ENCODE measurements at places on chromosomes 4 and X.

- peak; percentile 8 for DNase-seq
Measured at GRCh38 chr4:99855678-99856077, 38.5 kb downstream of the LAMTOR3 start.

- DNase-seq = no peak
Measured at GRCh38 chr4:3531318-3531878, 824 bp downstream of the LRPAP1 start.

DNA sequence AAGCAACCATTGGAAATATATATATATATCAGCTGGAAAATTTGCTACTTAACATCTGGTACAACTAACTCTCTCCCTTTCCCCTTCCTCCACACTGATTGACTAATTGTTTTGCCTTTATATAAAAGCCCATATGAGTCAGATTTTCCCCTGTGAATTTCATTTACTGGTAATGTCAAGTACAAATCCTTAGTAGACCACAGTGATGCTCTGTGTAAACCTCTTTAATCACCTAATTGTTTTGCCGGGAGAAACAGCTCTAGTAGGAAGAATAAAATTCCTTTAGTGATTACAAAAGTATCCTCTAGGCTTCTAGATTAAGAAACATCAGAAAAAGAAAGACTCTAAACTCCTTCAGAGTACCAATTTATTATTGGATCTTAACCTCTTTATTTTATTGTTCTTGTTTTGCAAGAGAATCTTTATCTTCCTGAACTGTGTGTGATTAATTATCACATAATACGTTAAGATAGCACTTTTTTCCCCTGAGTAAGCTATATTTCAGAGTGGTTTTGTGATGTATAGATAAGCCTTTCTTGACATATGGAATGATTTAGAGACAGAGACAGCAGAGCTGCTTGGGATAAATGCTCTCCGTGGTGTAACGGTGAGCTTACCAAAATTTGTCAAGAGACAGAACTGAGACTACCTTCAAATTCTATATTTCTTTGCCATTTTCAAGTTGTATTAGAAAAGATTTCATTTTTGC is 1606.4 kb upstream of the TENM3 start:
- DNase-seq = no peak

GRCh38 chr4:26268246-26268645 is 52.6 kb upstream of the RBPJ start:
- DNase-seq = no peak

- DNase-seq = no peak
Measured at GRCh38 chr4:78518561-78518960, 33.0 kb upstream of the ANXA3 start.

DNA sequence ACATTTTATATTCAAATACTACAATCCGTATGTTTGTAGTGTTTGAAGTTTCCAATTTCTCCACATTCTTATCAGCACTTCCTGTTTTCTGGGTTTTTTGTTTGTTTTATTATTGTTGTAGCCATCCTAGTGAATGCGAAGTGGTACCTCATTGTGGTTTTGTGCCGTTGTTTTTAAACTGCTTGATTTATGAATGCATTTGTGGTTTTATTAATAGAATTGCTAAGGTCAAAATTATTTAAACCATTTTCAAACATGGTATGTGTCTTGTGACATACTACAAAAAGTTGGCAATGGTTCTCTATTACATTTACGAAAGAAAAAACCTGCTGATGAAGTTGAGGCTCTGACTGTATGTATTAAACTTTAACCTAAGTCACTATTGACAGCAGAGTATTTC is 780.0 kb upstream of the MAGEB2 start:
- DNase-seq = no peak

- no peak for DNase-seq
Measured at GRCh38 chrX:96703816-96704215, 19.2 kb downstream of the DIAPH2 start.

GRCh38 chr4:57374866-57375595 is 264.8 kb upstream of the IGFBP7 start:
- no peak for DNase-seq

DNA sequence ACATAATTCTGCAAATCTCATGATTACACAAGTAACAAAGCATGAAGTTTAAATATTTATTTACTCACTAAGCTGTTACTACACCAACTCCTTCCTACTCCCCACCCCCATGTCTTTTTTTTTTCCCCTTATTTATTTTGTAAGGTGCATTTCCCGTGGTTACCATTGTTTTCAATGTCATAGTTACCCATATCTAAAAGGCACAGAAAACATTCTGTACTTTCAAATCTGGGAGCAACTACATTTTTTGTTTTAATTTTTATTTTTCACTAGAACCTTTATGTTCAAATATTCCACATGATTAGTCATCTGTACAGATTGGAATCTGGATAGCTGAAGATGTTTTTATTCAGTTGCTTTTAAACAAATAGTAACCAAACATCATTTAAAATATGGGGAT is 62.8 kb downstream of the PPP3CA start:
- no peak for DNase-seq

- no peak for DNase-seq
Measured at GRCh38 chr4:154073107-154073822, 284.4 kb upstream of the SFRP2 start.

- DNase-seq = no peak
Measured at GRCh38 chr4:2671267-2671895, 84.8 kb downstream of the TNIP2 start.

DNA sequence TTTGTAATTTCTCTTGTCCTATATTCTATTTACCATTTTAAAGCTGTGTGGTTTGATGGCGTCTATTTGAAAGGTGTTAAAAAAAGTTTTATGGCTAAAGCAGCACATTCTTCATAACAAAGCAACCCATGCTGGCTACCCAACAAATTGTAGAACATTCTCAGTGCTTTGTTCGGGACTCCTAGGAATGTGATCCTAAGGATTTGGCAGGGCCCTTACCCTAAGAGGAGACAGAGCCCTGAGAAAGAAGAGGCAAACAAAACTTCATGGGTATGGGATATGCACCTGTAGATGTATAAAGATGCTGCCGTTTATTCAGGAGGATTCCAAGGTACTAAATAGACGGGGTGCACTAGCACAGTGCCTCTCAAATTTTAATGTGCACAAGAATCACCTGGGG is 370.8 kb upstream of the DIPK2B start:
- DNase-seq = no peak

DNA sequence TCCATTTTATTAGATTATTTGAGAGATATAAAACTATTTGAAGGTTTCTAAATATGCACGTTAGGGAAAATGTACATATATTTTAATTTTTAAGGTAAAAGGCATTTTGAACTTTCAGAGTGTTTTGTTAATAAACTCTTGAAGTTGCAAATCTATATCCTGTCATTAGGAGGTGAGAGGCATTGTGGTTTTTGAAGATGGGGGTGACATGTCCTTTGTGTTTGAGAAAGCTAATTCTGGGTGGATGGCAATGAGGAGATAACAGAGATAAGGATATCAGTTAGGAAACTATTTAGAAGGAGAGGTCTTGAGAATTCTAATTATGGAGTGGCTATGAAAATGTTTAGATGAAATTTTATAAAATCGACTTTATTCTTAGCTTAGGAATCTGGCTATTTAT is 6.1 kb downstream of the STIM2 start:
- DNase-seq = no peak

DNA sequence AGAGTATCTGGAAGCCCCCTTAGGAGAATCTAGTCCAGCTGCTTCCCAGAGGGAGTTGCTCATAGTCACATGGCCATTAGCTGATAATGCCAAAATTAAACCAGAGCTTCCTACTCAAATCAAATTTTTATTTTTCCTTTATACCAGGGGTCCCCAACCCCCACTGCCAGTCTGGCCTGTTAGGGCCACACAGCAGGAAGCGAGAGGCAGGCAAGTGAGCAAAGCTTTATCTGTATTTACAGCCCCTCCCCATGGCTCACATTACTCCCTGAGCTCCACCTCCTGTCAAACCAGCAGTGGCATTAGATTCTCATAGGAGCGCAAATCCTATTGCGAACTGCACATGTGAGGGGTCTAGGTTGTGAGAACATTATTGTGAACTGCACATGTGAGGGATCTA is 19.2 kb upstream of the TNIP3 start:
- DNase-seq = no peak

DNA sequence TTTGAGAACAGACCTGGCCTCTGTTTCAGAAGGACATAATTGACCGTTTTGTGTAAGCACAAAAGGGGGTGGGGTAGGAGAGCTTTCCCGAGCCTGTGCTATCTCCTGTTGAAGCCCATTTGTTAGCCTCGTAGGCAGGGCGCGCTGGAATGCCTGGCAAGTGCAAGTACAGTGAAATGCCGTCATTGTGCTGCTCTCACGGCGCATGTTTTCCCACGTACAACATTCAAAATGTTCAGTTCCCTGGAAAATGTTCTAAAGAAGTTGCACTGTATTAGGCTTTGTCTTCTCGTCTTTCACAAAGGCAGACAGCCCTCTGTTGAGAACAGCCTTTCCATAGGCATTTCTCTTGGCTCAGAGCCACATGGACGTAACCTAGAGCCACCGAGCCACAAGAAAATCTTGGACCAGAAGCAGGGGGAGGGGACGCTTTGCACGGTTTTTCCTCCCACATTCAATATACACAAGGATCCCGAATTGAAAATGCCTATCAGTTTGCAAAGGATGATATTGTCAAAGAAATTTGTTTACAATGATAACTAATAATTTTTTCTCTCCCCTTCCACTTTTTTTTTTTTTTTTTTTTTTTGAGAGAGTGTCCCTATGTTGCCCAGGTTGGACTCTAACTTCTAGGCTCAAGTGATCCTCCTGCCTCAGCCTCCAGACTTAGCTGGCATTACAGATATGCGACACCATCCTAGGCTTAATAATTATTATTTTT is 54.6 kb upstream of the RAPGEF2 start:
- peak; percentile 3 for DNase-seq

GRCh38 chr4:109816894-109817293 is 1.3 kb downstream of the GAR1 start:
- no peak for DNase-seq

GRCh38 chr4:183599690-183600089 is 59.3 kb downstream of the RWDD4 start:
- DNase-seq = no peak

DNA sequence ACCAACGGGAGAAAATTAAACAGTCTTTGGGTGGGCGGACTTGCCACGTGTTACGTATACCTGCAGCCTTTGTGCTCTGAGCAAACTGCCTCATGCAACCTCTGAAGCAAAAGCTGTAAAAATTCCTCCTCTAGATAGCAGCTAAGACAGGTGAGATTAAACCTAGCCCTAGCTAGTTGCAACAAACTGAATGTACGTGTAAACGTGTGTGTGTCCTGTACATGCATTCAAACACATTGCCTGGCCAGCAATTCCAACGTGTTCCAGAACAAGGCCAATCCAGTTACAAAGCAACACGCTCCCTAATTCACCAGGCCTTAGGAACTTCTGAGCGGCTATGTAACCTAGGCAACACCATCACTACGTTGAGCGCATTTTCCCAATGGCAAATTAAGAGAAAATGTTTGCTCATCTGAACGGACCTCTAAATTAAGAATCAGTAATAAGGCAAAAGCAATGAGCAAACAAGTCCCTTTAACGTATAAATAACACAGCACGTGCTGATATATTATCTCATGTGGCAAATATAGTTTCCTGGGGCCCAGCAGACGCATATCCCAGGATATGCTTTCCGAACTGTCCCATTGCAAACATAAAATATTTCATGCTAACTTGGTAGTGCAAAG is 792 bp downstream of the PPID start:
- no peak for DNase-seq

DNA sequence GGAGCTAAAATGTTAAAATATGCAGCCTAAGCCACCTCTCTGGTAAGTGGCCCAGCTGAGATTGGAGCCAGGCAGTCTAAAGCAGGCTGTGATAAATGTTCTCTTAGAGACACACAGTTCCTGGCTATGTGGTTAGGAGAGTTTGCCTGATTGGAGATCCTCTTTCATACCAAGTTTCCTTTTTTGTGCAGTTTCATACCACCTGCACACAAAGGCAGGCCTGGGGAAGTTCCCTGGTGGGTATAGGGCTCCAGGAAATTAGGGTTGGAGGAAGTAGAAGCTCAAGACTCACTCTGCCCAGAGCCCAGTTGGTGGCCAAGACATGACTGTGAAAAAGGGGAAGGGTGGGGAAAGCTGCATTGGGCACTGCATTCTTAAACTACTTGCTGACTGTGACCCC is 16.9 kb downstream of the CYBB start:
- DNase-seq = no peak

- peak; percentile 8 for DNase-seq
Measured at GRCh38 chrX:72131317-72132294, at the start of gene RTL5. Gene RTL5 (minus strand): TSS chrX:72131915.

GRCh38 chr4:123114915-123115756 is 192.7 kb upstream of the NUDT6 start:
- no peak for DNase-seq

DNA sequence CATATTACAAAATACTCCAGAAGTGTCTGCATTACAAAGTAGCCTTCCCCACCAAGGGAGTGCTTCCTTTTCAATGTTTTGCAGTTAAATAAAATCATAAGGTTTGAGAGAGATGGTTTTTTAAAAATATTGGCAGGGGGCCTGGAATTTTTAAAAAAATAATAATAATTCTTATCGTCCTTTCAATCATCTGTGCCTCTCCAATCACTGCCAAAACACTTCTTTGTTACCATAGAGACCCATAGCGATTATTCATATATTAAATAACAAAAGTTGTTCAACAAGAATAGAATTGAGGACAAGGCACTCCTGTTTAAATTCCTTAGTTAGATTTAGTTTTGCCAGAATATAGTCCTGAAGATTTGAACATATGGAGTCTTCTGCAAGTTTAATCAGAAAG is 203.1 kb downstream of the FAT4 start:
- no peak for DNase-seq

DNA sequence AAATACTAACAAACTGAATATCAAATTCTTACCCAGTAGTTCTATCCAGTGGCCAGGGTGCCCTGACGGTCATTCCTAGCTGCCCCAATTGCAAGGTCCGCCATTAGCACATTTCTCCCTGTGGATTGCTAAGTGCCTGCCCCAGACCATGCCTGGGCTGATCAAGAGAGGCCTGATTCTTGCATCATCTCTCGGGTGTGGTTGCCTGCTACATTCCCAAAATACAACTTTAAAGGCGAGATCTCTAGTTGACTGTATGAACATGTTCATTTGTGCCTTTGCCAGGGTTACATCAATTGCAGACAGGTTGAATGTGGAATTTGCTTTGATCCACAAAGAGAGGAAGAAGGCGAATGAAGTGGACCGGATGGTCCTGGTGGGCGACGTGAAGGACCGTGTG is 28.0 kb downstream of the PRPS2 start:
- no peak for DNase-seq

DNA sequence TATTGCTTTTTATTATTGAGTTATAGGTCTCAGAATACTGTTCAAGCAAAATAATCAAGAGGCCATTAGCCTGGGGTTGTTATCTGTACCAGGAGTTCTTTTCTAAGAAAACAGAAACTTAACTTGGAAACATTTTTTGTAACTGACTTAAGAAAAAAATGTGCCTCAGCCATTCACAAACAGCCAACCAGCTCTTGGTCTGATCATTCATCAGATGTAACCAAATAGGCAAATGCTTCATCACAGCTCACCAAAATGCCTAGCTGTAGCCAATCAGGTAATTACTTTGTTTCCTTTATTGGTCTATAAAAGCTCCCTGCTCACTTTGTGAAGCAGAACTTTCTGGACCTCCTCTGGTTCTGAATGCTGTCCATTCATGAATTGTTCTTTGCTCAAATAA is 387.7 kb downstream of the FAT4 start:
- DNase-seq = no peak

- no peak for DNase-seq
Measured at GRCh38 chrX:7062276-7062675, 85.2 kb upstream of the STS start.

- DNase-seq = no peak
Measured at GRCh38 chrX:57134702-57135101, 2.5 kb downstream of the SPIN2A start.

- no peak for DNase-seq
Measured at GRCh38 chr4:35503435-35503834, 740.9 kb downstream of the ARAP2 start.

All from substantia nigra (tissue), 51 donors.